Activated CD8-positive, alpha-beta memory T cell treated with anti-CD3 and anti-CD28 coated beads for 1 hour (primary cell): ENCODE measurements at places on chromosomes 4 and X.

DNA sequence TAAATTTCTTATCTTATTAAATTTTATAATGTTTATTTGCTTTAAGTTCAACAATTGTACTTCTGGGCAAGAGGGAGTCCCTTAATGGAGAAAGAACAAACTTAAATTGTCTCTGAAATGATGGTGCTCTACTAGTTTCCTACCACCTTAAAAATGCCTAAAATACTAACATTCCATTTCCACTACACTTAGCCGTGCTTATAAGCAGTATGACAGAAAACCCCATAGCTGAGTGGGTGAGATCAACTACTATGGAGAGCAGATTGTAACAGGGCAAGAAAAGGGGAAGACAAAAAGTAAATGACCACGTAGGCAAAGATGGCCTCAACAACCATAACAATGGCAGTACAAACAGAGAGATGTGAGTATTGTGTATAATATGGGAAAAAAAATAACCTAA, 35.0 kb downstream of the RFC1 start:
- no peak for DNase-seq

- DNase-seq, result no peak
These were observed 429.9 kb downstream of the AFF2 start for GRCh38 chrX:148930206-148930729.

DNA sequence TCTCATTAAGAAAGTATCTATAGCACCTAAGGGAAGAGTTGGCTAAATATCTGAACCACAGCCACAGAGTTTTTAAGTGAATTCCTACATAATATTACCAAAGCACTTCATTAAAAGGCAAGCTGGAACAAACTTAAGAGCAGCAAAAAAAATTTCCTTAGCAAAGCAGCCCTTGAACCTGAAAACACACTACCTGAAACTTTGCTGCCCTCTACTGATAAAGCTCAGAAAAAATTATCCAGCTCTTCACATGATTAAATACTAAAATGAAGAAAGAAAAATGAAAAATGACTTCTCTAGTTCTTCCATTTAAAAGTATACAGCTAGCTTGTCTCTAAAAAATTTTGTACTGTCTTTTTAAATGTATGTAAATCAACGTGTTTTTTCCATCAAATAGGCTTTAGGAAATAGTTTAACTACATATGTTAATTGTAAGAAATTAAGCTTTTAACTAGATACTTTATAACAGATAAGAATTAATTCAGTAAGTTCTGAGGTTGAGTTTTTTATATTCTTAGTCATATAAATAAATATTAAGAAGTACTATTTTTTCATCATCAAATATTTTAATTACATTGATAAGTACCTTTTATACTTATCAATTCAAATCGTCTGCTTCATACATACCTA, 156.1 kb downstream of the STPG2 start:
- no peak for DNase-seq

DNA sequence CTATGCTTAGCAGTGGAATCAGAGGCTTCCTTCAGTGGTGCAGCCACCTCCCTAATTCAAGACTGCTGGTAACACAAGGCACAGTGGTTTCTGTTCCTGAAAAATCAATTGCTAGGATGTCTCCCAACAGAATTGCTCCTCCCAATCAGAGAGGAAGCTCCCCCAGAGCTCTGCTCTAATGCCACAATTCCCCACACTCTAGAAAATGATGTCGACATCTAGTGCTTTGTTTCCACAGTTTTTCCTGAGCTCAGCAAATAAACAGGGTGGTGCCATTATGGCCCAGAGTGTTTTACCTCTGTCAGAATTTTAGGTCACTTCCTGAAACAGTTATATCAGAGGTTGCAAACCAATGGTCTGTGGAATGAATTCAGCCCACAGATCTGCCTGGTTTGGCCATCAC, 24.7 kb downstream of the TAB3 start:
- DNase-seq, result no peak

DNA sequence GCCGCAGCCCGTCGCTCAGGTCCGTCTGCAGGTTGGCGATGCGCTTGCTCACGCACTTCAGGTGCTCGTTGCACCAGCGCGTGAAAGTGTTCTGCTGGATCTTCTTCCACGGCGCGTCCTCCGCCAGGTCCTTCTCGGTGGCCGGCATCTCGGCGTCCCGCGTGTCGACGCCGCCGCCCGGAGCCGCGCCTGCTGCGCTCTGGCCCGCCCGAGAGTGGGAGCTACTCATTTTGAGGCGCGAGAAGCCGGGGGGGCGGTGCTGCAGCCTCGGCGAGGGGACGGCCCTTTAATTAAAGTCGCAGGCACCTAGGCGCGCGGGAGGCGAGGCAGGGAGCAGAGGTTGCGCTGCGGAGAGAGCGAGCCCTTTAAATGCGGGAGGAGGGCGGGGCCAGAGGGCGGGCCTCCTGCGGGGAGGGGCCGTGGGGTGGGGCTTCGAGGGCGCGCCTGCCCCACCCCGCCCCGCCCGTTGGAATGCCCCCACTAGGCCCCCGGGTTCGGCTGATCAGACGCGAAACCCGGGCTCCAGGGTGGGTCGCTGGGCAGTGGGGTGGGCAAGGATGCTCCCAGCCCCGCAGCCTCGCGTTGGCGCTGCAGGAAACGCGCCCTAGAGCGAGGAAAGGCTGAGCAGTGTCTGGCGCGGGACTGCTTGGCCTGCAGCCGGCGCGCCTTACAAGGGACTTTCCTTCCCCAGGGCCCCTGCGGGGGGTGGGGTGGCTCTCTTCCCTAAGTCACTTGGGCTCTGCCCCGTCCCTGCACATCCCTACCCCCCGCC, 3.2 kb downstream of the FLNA start:
- peak; percentile 85 for DNase-seq

GRCh38 chrX:42530027-42530426, 247.9 kb downstream of the PPP1R2C start:
- DNase-seq, result no peak

DNA sequence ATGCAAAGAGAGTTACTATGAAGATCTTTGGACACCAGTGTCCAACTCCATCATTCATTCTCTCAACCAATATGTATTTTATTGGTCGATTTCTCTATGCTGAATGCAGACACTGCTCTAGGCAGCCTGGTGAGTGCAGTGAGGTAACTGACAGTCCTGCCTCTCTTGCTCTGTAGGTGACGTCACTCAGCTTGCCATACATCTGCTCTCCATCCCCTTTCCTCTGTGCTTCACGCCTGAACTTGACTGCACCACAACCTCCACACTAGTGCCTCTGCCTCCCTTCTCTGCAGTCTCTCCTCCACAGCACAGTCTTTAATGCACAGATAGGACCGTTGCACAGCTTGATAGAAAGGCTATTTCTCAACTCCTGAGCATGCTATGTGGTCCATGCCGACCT, 344.9 kb upstream of the NOCT start:
- DNase-seq, result no peak

GRCh38 chr4:77332696-77333270, 175.8 kb downstream of the CCNG2 start:
- no peak for DNase-seq

GRCh38 chrX:72714478-72714916, 391 bp upstream of the PHKA1 start:
- DNase-seq, result no peak

GRCh38 chr4:42906341-42906740, 13.8 kb downstream of the GRXCR1 start:
- DNase-seq, result no peak

GRCh38 chr4:158443731-158444130, 78.0 kb upstream of the RXFP1 start:
- DNase-seq, result no peak

DNA sequence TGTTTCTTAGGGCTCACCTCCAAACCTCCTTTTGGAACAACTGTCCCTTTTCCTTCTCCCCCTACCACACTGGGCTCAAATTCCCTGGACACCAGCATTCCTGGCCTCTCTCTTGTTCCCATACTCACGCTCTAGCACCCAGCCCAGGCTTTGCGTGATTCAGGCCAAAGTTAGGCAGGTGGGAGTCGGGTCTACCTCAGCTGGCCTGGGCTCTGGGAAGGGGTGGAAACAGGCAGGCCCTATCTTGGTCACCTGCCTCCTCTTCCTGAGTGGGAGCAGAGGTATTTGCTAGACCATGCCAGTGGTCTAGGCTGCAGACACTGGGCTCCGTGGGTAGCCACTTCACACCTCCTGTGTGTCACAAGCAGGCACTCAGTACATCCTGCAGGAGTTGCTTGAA, 211.1 kb upstream of the MAMLD1 start:
- DNase-seq, result no peak

DNA sequence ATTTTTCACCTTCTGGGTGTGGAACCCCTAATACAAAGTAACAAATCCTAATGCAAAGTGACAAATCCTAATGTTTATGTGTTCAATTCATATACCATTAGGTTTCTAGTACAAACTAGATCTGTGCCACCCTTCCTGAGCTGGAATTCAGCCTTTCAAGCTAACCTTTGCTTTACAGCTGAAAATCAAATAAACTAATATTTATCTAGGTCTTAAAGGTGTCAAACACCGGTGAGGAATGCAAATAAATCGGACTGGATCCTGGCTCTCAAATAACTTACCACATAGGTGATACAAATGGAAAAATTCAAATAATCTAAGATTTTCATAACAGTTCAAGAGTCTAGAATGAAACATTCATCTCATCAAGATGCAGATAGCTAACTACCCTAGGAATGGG, 11.6 kb downstream of the IRF2 start:
- no peak for DNase-seq

GRCh38 chrX:93649381-93649780, 24.0 kb downstream of the NAP1L3 start:
- DNase-seq, result no peak

- DNase-seq, result no peak
These were observed 202.2 kb downstream of the TRIML1 start for GRCh38 chr4:188341428-188341827.

- DNase-seq, result no peak
These were observed 86.1 kb downstream of the ZNF518B start for GRCh38 chr4:10371121-10371520.

DNA sequence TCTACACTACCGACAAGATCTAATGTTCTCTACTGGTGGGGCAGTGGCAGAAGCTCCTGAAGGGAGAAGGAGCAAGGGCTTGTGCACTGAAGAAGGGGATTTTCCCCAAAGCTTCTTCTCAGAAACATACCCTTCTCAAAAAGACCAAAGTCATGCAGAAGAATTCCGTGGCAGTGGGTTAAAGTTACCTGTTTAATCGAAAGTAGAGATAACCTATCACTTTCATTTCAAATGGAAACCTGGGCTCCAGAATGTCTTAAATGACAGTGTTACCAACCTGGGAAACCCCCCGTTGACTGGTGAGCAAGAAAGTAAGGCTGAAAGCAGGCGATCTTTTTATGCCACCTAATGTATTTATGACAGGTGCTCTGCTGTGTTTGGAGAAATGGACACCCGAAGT, 92.5 kb upstream of the TEX13D start:
- no peak for DNase-seq

DNA sequence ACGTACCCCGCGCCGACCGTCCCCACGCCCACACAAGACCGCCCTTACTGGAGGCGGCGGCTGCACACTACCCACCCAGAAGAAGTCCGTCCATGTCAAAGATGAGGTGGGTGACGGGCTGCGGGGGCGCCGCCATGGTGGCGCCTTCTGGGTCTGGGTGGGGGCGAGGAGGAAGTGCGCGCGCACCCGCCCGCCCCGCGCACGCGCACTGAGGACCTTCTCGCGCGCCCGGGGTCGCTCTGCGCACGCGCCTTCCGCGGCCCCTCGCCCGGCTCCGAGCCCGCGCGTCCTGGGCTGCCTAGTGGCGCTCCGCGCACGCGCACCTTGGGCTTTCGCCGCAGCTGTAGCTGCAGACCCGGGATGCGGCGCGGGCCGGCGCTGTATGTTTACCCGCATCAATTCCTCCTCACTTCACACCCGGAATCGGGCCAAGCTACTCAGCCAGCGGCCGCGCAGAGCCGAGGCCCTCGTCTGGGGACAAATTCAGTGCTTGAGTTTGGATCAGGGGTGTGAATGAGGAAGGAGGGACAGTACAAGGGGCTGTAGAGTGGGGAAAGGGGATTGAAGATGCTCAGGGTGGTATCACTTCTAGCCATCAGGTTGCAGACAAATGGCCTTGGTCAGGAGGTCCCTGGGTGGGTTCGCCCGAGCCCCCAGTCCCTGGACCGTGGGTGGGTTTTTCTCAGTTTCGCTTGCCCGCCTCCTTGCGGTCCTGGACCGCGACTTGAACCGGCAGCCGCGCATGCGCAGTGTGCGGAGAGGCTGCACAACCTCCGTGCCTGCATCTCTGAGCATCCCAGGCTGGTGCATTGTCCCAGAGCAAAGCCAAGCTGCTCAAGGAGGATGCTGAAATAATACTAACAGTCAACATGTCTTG, at the start of gene PUDP:
Gene PUDP, minus strand, starts transcription at position 176 of the 877 bp plus-strand sequence. Its CDS starts 40 bp downstream, at position 136.
- peak; percentile 72 for DNase-seq

DNA sequence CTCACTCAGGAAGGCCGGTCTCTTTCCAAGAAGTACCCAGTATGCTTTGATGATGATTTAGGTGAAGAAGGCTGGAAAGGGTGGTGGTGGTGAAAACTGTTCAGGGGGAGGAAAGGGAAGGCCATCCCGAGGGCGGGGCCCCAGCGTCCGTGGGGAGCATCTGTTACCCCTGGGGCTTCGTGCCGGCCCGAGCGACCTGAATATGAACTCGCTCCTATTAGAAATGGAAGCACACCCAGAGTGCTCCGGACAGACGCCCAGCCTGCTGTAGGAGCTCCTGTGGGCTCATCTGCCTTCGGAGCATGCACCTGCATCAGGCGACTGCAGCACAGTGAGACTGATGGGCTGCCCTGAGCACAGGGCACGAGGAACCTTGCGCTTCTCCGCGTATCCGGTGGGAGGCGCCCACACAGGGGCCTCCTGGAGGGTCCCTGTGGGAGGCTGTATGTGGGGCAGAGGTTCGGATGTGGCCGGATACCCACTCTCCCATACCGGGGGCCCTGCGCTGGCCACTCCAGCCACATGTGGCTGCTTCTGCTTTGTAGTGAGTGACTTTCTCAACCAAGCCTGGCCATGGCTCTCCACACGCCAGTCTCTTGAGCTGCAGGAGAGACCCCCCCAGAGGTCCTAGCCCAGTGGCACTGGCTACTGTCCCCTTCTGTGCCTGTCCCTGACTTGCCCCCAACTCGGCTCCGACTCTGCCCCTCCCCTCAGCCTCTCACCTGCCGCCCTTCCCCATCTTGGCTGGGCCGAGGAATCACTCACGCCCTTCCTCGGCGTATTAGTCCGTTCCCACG, 36.7 kb downstream of the FGFRL1 start:
- no peak for DNase-seq

DNA sequence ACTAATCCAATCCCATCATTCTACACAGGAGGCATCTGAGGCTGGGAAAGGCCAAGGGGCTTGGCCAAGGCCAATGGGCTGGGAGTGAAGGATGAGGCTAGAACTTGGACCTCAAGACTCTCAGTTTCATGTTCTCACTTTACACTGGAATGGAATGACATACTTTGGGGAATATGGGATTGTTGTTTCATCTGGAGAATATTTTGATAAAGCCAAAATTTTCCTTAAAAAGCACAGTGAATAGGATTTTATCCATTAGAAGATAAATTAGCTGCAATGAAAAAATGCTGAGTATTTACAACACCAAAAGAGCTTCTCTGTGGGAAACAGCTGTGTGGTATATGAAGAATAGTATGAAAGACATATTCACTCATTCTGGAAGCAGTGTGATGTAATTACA, 29.3 kb downstream of the SMIM20 start:
- no peak for DNase-seq
